CD8-positive, alpha-beta memory T cell (primary cell): ENCODE measurements at places on chromosomes 4 and X. TPM values are rescaled to one million over a fixed set of nuclear protein-coding genes. Genes with fewer than 3 reads are reported as not detected.

DNA sequence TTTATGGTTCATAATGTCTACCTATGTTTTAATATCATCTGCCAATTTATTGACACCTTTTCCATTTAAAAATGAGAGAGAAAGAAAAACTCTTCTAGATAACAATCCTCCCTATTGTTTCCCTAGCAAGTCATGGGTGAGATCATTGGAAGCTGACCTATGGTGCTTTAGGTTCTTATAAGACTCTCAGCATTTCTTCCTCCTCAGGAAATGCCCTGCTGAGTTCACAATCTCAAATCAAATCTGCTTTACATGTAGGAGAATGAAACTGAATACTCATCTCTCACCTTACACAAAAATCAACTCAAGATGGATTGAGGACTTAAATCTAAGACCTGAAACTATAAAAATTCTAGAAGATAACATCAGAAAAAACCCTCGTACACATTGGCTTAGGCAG is 267.4 kb downstream of the RAPGEF2 start:
- no peak for DNase-seq

The STOX2 gene
- not detected for total RNA-seq

DNA sequence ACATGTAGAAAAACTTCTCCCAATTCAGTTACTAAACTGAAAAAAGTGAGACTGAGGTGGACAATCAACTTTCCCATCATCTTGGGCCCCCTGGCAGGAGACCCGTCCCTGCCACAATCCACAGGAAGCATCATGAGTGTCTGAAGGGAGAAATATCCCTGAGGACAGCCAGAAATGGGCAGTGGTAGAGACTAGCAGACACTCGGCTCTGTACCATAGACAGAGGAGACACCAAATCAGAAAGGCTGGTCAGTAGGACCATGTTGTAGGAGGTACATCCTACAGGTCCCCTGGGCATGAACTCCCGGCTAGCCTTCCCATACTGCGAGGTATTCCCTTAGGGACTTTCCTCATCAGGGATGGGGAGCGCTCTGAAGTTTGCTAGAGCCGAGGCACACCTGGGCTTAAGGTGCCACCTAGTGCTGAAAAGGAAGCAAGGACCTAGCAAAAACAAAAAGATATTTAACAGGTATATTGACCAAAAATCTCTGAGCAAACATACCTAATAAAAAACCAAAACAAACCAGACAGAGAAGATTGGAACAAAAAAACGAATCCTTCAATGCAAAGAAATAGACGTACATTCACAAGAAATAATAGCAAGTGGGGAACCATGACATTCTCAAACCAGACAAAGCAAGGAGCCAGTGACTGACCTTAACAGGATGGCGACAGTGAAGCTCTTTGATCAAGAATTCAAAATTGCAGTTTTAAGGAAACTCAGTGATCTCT is 55.6 kb downstream of the HAUS3 start:
- no peak for DNase-seq

DNA sequence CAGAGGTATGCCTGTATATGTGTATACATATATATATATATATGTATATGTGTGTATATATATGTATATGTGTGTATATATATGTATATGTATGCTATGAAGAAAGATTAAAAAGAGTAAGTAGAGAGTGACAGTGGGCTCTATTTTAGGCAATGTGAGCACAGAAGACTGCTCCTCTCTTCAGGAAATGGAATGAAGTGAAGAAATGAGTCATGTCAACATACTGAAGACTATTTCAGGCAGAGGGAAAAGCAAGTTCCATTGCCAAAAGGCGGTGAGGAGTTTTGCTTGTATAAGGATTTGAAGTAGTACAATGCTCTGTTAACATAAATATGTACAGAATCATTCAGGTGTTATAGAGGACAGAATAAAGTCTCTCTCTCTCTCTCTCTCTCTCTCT is 773.2 kb upstream of the FTHL17 start:
- DNase-seq, result no peak

DNA sequence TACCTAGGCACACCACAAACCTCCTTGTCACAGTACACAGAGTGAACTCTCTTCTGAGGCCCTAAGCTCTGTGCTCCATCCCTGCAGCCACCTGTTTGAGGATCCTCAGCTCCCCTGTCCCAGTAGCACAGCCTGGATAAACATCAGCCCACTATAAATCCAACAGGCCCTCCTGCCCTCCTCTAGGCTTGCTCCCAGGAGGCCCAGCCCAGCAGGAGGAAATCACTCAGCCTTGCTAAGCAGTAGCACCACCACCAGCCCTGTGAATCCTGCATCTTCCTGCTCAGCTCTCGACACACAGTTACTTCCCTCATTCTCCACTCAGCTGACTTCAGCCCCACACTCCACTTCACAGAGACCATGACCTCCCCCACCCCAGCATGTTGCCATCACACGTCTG is 273.9 kb downstream of the BCOR start:
- no peak for DNase-seq

DNA sequence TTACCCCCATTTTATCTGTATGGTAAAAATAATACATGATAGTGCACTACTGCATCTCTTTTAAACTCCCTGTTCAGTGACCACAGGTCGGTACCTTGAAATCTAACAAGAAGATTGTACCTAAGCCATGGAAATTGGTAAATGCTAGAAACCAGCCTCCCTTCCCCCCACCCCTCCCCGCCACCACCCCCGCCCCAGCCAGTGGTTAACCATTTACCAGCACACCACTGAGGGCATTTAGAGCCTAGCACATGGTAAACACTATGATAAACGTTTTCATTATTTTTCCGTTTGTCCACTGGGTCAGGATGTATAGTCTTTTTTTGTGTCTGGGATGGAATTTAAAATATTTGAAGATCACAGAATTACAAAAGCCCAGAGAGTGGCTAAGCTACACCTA is 703 bp upstream of the FTSJ1 start:
- no peak for DNase-seq

GRCh38 chr4:41792166-41792565 is 43.6 kb upstream of the PHOX2B start:
- no peak for DNase-seq

DNA sequence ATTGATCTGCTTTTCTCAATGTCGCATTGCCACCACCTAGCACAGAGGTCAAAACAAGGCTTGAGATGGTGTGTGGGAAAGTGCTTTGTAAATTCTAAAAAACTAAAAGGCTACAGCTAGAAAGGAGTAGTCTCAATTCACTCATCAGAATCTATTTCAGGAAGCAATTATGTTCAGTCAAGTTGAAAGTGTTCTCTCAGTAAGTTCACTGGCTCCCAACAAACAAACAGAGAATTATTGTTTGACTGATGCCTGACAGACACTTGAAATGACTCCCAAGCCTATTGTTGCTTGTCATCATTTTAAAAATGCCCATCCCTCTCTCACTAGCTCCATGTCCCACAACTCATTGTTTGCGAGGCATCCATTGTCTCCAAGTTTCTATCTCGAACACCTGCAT is 419.6 kb upstream of the CPEB2 start:
- no peak for DNase-seq

- no peak for DNase-seq
Measured at GRCh38 chr4:81905971-81906370, 434.3 kb upstream of the RASGEF1B start.

- no peak for DNase-seq
Measured at GRCh38 chr4:112706840-112707207, 69.9 kb downstream of the LARP7 start.

The CXCL3 gene
- total RNA-seq, result not detected

DNA sequence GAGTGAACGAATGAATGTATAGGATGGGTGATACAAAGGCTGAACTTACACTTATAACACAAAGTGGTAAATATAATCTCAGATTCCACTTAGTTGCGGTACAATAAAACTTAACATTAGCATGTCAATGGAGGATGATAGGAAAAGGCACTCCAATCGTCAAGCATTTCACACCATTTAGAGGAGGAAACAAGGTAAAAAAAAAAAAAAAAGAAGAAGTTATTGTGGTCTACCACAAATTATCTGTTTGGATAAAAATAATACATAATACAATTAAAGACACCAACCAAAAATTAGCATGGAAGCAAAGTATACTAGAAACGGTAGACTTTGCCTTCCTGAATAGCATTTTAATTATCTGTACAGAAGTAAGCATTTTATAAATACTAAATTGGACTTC is 205.5 kb downstream of the PPP3CA start:
- DNase-seq, result no peak

GRCh38 chr4:72857787-72858186 is 211.7 kb downstream of the COX18 start:
- DNase-seq, result no peak

The PNCK gene
- not detected for total RNA-seq

DNA sequence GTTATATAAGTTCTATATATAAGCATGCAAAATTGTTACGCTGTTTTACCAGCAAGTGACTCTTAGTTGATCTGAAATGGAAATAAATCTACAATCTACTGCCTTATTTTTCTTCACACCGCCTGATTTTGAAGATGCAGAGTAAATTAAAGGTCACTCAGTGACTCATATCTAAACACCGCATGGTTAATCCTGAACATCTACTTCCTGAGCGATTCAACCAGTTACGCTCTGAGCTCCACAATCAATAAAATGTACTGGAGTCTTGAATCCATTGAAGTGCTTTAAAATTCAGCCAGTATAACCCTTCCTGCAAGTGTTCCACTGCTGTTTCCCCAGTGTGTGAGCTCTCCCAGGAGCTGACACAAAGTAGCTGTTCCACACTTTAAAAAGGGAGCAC is 192.8 kb downstream of the SLC7A11 start:
- no peak for DNase-seq

- no peak for DNase-seq
Measured at GRCh38 chr4:185341377-185341776, 54.3 kb downstream of the LRP2BP start.

The GC gene
- not detected for total RNA-seq

GRCh38 chr4:130356873-130357272 is 1260.9 kb downstream of the C4orf33 start:
- no peak for DNase-seq

The REPS2 gene
- 0.49 TPM for total RNA-seq

The TAF7L gene
- total RNA-seq, result not detected

- no peak for DNase-seq
Measured at GRCh38 chr4:186725469-186726425, 2.1 kb upstream of the FAT1 start.

- no peak for DNase-seq
Measured at GRCh38 chr4:76177709-76178108, 29.5 kb upstream of the NUP54 start.

- DNase-seq, result no peak
Measured at GRCh38 chr4:24537025-24537424, 47.3 kb downstream of the DHX15 start.

- DNase-seq, result no peak
Measured at GRCh38 chr4:183332447-183332846, 10.2 kb upstream of the CLDN24 start.

- DNase-seq, result no peak
Measured at GRCh38 chr4:176387571-176387970, 67.8 kb downstream of the SPCS3 start.

DNA sequence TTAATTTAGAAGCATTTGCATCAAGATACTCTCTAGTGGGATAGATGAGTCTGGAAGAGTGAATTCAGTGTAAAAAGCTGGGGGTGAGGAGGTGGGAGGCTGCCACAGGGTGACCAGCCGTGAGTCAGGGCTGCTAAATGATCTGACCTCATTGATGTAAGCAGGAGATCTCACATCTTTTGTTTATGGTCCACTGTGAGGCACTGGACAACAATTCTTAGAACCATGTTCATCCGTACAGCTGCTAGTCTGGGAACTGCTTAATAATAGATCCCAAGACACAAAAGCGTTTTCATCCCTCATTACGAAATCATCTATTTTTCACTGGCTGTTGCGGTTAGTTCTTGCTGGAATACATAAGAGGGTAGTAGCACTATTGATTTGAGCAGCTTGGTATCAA is 14.1 kb downstream of the KLF3 start:
- DNase-seq, result no peak
